Keratinocyte (primary cell): ENCODE measurements at places on chromosomes 3 and 15. TPM values are rescaled to one million over a fixed set of nuclear protein-coding genes. Genes with fewer than 3 reads are reported as not detected.

The RNF123 gene
- polyA plus RNA-seq: 18.1 to 34.4 TPM (median 20.4 TPM) in 3 replicates

The TMC3 gene
- polyA plus RNA-seq: not detected in 3 replicates

The ZMAT3 gene
- 14.7 to 16.6 TPM (median 15.5 TPM) in 3 replicates for polyA plus RNA-seq

- DNase-seq: no peak
These were observed 67.1 kb downstream of the ATP2B2 start for GRCh38 chr3:10437995-10438901.

The NRROS gene
- polyA plus RNA-seq: 0.02 to 0.05 TPM (median 0.03 TPM) in 3 replicates

The ARL14 gene
- 0.76 to 2.4 TPM (median 1.6 TPM) in 3 replicates for polyA plus RNA-seq

DNA sequence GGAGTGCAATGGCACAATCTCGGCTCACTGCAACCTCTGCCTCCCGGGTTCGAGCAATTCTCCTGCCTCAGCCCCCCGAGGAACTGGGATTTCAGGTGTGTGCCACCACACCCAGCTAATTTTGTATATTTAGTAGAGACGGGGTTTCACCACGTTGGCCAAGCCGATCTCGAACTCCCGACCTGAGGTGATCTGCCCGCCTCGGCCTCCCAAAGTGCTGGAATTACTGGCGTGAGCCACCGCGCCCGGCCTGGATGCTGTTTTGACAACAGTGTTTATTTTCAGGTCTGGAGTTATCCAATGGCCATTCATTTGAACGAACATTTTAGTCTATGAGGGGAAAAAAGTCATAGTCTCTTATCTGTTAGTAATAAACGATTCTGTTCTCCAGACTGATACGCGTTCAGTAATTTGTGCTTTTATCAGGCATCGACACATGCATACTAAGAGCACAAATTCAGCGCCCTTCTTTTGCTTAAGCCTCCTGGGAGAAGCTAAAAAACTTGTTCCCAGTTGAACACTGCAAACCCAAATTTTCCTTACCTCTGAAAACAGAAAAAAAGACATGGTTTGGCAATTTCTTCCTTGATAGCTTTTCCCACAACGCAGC, 1.3 kb downstream of the B3GALNT1 start:
- DNase-seq: no peak

DNA sequence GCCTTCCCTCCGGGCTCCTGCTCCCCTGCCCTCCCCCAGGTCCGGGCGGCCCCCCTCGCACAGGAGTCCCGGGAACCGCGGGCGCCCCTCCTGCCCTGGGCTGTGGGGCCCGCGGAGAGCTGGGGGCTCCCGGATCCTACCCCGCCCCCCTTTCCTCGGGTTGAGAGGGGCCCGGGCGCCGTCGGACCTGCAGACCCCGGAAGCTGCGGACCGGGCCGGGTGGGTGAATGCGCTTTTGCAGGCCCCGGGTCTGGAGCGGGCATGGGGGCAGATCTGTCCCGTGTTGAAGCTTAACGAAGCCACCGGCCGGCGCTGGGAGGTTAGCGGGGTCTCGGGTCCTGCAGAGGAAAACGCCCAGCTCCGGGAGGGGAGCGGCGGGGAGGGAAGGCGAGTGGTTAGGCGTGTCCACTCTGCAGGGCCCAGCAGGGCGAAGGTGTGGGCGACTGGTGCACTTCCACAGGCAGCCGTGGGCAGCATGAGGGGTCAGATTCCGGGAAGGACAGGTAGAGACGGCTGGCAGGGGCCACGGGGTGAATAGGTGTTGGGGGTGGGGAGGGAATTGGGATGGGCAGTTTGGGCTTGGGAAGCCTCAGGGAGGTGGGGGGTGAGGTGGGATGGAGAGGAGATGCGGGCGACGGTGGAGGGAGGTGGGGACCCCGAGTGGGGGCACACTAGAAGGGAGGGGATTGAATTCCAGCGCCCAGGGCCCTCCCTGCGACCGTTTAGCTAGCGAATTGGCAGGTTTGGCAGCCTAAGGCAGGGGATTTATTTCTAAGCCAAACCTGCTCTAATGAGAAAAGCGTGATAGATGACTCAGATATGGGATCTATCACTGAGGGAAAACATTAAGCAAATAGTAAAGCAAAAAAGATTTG, 635 bp downstream of the CD276 start:
- no peak for DNase-seq

The PCSK6 gene
- 3.1 to 4.4 TPM (median 3.5 TPM) in 3 replicates for polyA plus RNA-seq

The GRIP2 gene
- 0.01 to 0.09 TPM (median 0.01 TPM) in 3 replicates for polyA plus RNA-seq

- DNase-seq: no peak
These were observed 9.1 kb downstream of the GHRL start for GRCh38 chr3:10283638-10284037.
